Fibroblast of gingiva (primary cell): ENCODE measurements at places on chromosomes 3 and 15.
A peak's percentile ranks its signal among the peaks of the same experiment; 100 is the strongest.

DNA sequence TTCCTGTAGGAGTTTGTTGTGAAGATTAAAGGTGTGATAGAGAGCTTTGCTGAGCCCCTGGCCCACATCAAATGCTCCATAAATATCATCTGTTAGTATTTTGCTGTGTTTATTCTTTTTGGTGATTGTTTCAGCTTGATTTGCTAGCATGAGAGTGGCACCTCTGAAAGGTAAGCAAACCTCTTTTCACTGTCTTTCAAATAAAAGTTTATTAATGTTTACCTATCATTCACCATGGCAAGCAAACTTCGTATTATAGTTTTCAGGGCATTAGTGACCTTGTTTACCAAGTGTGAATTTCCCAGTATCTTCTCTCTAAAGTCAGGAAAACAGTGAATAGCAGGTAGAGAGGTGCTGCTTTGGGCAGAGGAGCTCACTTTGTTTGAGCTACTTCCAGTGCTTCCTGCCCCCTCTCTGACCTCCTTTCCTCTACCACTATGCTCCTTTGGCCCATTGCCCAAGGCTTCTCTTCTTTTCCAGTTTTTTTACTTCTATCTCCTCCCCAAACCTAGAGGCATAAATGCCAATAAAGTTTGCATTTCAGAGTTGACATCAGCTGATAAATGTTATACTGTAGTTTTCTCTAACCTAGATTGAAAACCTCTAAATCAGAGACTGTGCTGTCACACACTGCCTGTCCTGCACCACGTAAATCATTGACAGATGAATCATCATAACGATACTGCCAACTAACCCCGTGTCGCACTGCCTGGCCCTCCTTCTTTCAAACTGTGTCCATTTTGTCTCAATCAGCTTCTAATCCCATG is 569.0 kb downstream of the TUSC7 start:
- no peak for DNase-seq

- no peak for DNase-seq
Observed at GRCh38 chr3:174938102-174938501, 79.0 kb downstream of the NAALADL2 start.

DNA sequence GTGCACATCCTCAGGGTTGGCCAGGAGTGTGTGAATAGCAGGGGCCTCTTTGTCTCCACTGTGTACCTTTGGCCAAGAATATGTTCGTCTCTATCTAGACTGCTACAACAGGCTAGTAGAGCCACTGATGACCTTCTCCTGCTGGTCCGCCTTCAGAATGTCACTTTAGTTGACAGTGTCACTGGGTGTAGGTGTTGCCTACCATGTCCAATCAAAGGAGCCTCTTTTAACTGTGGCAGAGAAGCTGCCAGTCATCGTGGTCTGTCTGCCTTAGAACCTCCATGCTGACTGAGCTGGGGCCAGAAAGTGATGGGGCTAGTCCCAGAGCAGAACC is 40.1 kb downstream of the OXSR1 start:
- DNase-seq, result no peak

GRCh38 chr3:134267996-134268395 is 17.3 kb upstream of the RYK start:
- DNase-seq, result peak; percentile 70

GRCh38 chr3:32470362-32470761 is 32.3 kb downstream of the CMTM6 start:
- DNase-seq, result no peak
